SJSA1 (cell line): ENCODE measurements at places on chromosomes 2 and 18.

- no peak overlapping the region for H3K27ac ChIP-seq
- H3K36me3 ChIP-seq = no peaks in the 10 kb centered on the region
- no peak overlapping the region for H3K4me3 ChIP-seq
- DNase-seq = no peak
- no peaks in the 10 kb centered on the region for H3K27me3 ChIP-seq
Observed at GRCh38 chr2:46831869-46832265, 83.7 kb downstream of the MCFD2 start.

- H3K4me1 ChIP-seq = peaks cover 12% of the 10 kb centered on the region
- no peaks in the 10 kb centered on the region for H3K27me3 ChIP-seq
- no peak overlapping the region for H3K4me3 ChIP-seq
- no peak for DNase-seq
Observed at GRCh38 chr2:109408043-109408335, 205.8 kb downstream of the SEPTIN10 start.

DNA sequence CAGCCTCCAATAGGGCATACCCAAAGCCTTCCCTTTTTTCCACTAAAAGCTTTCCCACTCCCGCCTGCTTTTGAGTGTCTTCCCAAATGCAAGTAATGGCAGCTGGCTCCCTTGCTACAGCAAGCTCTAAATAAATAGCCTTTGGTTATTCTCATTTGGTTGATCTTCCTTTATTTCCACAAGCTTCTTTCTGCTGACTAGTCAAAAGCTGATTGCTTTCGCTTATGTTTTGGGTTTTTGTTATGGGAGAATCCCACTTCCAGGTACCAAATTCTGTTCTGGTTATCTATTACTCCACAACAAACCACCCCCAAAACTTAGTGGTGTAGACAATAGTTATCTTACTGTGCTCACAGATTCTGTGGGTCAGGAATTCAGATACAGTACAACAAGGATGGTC lies 22.3 kb downstream of the SP5 start:
- H3K27me3 ChIP-seq = no peaks in the 10 kb centered on the region
- no peaks in the 10 kb centered on the region for H3K36me3 ChIP-seq
- peaks cover 13% of the 10 kb centered on the region for H3K4me1 ChIP-seq
- no peak for DNase-seq

DNA sequence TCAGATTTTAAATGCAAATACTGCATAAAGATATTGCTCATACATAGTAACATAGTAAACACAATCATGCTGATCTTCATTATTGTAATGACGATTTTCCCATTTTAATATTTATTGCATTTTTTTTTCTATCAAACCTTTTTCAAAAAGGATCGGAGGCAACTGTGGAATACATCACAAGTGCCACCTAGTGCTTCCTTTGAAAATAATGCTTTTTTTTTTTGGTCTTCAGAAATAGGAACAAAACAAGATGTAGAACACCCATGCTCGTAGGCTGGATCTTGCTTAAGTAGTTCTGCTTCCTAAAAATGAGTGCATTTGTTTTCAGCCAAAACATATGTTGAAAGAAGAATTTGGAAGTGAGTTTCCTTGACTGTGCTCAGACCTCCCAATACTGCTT lies 35.7 kb upstream of the GPR155 start:
- no peak overlapping the region for H3K27ac ChIP-seq
- H3K27me3 ChIP-seq = no peaks in the 10 kb centered on the region
- no peak overlapping the region for H3K4me3 ChIP-seq
- no peaks in the 10 kb centered on the region for H3K36me3 ChIP-seq
- H3K4me1 ChIP-seq = no peaks in the 10 kb centered on the region

DNA sequence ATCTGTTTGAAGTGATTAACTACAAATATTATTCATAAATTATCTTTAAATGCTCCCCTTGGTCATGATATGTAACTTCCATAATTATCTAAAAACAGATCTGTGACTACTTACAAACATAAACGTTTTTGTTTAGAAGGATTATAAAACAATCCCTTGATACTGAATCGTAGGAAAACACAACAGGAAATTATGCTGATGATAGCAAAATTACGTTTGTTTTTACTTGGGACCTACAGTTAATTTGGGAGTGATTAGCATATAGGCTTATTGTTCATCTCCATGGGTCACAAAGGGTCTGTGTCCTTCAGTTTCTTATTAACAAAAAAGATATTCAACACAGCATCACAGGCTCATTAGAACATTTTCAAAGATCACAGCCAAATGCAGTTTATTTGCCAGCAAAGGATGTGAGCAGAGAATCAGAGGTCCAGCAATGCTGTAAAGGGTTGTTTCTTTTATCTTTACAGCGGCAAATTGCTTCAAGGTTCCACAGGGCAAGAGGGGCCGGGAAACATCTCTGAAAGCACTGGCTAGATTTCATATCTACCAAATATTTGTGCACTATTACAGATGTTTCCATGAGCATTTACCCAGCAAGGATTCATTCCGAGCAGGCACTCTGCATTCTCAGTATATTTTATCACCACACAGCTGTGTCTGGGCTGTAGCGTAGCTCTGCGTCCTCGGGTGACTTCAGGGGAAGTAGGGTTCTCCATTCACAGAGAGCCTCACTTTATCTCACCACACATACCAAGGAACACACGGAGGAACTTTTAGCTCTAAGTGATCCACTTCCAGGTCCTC lies 4.1 kb downstream of the CCDC195 start:
- H3K4me3 ChIP-seq = no peak overlapping the region
- no peak for DNase-seq
- H3K27me3 ChIP-seq = no peaks in the 10 kb centered on the region
- no peaks in the 10 kb centered on the region for H3K4me1 ChIP-seq
